Thymus (tissue), 14 donors: ENCODE measurements at places on chromosomes 4 and X.

- no peak overlapping the region for H3K27ac ChIP-seq
- H3K4me1 ChIP-seq = no peaks in the 10 kb centered on the region
- H3K4me3 ChIP-seq = no peak overlapping the region
- DNase-seq = no peak
- no peaks in the 10 kb centered on the region for H3K36me3 ChIP-seq
Measured at GRCh38 chr4:98253499-98253898, 7.7 kb upstream of the RAP1GDS1 start.

DNA sequence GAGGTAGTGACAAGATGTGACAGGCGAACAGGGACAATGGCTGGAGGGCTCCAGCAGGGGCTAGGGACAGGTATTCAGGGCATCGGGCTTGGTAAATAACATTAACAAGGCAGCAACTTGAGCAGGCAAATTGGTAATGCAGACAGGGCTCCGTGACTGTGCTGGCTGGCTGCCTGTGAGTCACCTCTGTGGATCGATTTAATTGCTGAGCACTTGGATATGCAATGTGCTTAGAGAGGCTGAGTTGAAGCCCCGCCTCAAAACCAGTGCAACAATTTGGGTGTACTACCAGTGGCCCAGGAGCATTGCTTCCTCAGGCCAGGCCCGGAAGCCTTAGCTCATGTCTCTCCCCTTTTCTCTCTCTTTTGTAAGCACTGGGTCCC is 19.5 kb downstream of the CNGA2 start:
- DNase-seq = no peak
- H3K27ac ChIP-seq = no peak overlapping the region
- no peaks in the 10 kb centered on the region for H3K4me1 ChIP-seq
- H3K36me3 ChIP-seq = no peaks in the 10 kb centered on the region

GRCh38 chr4:123093236-123093635 is 170.8 kb upstream of the NUDT6 start:
- H3K27ac ChIP-seq = no peak overlapping the region
- no peaks in the 10 kb centered on the region for H3K4me1 ChIP-seq
- peaks cover 6% of the 10 kb centered on the region for H3K36me3 ChIP-seq

DNA sequence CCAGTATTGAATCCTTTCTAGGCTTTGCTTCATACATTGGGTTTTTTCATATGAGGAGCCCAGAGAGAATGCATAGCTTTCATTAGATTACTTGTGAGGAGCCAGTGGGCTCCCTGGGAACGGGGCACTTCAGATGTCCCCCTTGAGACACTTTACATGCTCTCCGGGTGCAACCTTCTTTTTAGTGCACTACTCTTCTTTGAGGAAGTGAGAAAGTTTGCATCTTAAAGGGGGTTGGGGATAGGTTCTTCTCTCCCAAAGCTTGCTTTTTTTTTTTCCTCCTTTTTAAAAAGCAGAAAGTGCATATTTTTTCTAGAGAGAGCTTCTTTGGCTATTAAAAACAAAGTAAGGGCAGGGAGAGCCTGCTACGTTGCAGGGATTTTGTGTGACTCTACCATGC is 4.3 kb downstream of the HADH start:
- DNase-seq = no peak
- peak overlapping the region; percentile 22 for H3K27ac ChIP-seq
- H3K4me1 ChIP-seq = peaks cover 63% of the 10 kb centered on the region
- no peaks in the 10 kb centered on the region for H3K27me3 ChIP-seq
- H3K36me3 ChIP-seq = peaks cover 2% of the 10 kb centered on the region

DNA sequence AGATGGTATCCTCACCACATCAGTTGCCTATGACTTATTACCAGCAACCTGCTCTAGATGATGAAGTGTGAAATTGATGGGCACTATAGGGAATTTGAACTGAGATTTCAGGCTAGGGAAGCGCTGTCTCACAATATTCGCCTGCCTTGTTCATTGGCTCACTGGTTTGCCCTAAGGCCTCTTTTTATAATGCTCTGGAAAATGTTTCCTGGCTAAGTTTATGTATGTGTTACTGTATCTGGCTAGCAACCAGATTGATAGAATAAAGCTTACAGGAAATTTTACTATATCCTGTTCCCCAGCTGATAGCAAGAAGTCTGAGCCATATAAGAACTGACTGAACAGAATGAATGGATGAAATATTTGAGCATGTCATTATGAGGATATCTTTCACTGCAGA is 71.6 kb downstream of the GSTCD start:
- H3K4me1 ChIP-seq = no peaks in the 10 kb centered on the region
- H3K27ac ChIP-seq = no peak overlapping the region
- H3K4me3 ChIP-seq = no peak overlapping the region
